ENCODE measurements at places on chromosomes 4 and X.

DNA sequence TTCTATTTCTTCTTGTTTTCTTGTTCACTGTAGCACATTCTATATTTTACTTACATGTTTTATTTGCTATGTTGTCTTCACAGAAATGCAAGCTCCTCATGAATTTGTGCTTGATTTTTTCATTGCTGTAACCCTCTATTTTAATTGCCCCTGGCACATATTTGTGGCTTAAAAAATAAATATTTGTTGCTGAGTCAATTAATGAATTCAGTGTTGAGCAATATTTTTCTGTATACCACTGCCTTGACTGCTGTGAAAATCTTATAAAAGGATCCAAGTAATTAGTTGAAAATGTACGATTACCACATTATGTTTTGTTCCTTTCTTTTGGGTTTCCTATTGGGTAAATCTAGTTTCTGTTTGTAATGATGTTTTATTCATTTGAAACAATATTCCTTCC lies 68.5 kb downstream of the FAM47A start:
- no peak for DNase-seq

DNA sequence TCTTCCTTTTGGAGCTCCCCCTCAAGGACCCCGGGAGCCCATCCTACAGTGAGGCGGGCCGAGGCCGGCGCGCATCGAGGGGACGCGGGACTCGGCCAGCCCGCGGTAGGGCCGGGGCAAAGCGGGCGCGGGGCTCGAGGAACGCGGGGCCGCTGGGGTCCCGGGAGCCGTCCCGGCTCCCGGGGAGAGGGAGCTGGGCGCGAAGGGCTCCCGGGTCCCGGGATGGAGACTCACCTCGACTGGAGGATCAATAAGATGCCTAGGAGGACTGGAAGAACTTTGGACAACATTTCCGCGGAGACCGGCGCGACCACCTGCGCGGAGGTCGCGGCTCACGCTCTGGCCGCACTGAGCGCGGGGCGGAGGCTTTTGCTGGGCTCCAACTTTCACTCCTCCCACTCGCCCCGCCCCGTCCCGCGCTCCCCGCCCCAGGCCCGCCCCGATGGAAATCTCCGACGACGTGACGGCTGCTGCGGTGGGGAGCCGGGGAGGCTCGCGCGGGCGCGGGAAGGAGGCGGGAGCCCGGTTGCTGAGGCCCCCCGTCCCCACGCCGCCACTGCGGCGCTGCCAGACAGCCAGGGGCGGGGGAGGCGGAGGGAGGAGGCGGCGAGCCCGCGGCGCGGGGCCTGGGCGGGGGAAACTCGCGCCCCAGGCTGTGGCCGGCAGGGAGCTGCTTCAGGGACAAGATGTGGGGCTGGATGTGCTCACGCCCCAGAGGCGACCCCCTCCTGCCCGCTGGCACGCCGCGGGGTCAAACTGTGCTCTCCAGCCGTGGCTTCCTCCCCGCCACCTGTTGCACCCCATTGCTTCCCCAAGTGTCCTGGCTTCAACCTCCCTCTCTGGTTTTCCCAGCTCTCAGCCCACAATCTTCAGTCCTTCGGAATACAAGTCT lies at the start of gene GABRE:
TSS of gene GABRE (minus strand) at position 341 of the 892 bp plus-strand sequence. CDS start at position 290, 51 bp downstream.
- DNase-seq: peak; percentile 66

GRCh38 chr4:2791518-2792395 lies 1.1 kb upstream of the SH3BP2 start:
- DNase-seq: no peak

GRCh38 chr4:105426187-105426897 lies 47.5 kb downstream of the PPA2 start:
- DNase-seq: no peak

DNA sequence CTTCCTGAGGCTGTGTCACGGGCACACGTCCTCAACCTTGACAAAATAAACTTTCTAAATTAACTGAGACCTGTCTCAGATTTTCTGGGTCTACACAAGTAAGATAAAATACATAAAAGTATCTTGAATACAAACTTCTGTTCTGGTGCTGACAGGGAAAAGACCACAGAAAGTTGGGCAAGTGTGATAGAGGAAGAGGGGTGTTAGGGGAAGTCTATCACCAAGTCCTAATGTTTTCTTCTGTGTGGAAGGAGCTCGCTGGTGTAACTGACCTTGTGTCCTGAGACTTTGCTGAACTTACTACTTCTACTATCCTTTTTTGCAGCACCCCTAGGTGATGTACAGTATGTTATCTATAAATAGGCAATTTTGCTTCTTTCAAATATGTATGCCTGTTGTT lies 97.0 kb upstream of the STIM2 start:
- DNase-seq: no peak
